Glutamatergic neuron (in vitro differentiated cells): ENCODE measurements at places on chromosomes 5 and 9.

- DNase-seq: peak; percentile 30
These were observed 320.3 kb downstream of the ACTL7B start for GRCh38 chr9:108535526-108535925.

- no peak for DNase-seq
These were observed 23.0 kb downstream of the SV2C start for GRCh38 chr5:76106149-76106548.

GRCh38 chr5:58746321-58746720 is 163.4 kb downstream of the RAB3C start:
- DNase-seq: no peak

DNA sequence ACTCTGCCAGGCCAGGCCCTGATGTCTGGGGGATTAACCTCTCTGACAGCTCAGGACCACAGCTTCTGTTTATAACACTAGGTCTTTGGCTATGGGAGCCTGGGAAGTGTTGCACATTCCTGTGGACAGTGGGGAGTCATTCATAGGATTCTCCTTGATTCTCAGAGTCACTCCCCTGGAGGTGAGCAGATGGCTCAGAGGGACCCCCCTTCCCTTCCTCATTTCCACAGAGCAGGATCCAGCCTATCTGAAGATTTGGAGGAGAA is 60.2 kb downstream of the NRG2 start:
- DNase-seq: no peak
